KBM-7 (cell line): ENCODE measurements at places on chromosomes 4 and X.

GRCh38 chr4:177128306-177128705, 181.4 kb upstream of the NEIL3 start:
- DNase-seq, result no peak

DNA sequence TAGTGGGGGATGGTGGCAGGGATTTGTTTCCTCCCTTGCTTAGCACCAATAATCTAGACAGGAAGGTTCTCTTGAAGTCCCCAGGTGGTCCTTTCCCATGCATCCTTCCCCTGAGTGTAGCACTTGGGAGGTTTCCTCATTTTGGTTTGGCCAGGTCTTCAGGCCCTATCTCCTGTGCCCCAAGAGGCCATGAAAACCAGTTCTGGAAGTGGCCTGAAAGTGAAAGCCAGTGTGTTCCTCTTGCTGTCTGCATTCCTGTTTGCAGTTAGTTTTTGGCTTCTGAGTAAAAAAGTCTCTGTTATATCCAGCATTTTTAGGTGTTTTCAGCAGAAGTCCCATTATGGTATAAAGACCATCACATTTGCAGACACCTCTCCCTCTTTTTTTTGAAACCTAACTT, 59.5 kb downstream of the MTM1 start:
- DNase-seq, result no peak

- DNase-seq, result no peak
Observed at GRCh38 chr4:70816894-70817293, 22.8 kb downstream of the GRSF1 start.

DNA sequence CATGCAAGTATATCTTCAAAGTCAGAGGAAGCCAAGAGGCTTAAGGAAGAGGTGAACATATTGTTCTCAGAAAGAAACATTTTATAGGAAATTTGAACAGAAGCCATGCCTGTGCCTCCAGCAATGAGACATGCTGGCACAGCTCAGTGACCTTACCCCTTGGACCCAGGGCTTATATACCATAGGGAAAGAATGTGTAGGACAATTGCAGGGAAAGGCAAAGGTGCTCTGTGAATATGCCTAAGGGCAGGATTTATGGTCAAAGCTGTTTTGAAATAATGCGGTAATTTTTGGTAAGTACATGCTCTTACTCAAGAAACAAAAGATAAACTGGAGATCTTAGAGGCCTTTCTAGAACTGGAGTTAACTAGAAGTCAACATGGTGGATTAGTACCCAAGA, 568.8 kb downstream of the GRID2 start:
- no peak for DNase-seq

- no peak for DNase-seq
Observed at GRCh38 chr4:38982361-38983095, 49.7 kb downstream of the TMEM156 start.

DNA sequence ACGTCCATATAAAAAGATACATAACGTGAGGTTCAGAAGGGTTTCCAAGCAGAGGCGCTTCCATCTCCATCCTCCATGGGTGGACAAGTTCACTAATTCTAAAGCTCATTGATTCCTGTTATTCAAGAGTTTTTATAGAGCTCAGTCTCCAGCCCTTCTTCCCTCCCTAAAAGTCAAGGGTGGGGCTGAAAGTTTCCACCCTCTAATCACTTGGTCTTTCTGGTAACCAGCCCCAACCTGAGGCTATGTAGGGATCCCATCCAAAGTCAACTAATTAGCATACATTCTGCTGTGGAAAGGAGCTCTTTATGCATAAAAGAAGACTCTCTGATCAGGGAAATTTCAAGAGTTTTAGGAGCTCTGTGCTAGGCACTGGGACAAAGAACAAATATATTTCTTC, 46.9 kb upstream of the VEGFC start:
- DNase-seq, result no peak

DNA sequence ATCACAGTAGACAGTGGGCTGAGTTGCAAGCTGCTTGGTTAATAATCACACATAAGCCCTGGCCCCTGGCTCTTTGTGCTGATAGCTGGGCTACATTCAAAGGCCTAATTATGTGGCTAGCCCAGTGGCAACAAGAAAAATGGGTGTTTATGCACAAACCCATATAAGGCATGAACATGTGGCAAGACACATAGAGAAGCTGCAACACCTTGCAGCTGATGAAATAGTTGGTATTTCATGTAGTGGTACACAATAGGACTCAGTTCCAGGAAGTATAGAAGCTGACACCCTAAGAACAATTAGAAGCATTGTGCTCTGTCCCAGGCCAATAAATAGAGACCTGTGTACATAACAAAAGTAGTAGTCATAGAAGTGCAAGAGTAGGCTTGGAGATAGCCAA, 14.6 kb upstream of the ZNF630 start:
- DNase-seq, result no peak

DNA sequence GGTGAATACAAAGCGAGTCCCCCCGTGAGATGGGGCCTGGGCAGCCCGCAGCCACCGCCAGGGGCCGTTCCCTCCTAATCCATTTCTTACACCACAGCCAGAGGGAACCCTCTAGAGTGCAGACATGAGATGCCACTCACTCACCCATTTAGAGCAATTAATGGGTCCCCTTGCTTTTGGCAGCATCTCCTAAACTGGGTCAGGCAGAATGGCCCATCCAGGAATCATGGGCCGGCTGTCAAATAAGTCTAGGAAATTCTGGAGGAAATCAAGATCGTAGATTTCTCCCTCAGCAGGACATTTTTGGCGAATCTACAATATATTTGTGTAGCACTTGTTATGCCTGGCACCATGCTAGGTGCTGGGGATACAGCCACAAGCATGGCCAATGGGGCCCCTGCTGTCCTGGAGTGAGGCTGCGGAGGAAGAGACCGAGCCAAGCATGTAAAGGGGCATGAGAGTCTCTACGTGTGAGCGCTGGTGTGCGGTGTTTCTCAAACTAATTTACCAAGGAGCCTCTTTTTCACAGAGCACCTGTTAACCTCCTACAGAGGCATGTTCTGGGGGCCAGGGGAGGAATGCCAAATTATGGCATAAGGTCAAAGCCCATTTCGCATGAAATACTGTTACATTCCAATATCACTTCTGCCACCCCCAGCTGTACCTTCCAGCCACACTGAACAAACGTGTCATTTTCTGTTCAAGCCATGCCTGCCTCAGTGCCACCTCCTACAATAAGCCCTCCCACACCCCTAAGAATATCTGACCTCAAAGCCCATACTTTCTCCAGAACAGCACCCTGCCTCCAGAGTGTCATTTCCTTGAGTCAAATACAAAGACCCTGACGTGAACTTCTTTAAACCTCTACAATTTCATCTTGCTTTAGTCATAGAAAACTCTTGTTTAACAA, 28.1 kb upstream of the JAKMIP1 start:
- DNase-seq, result no peak

GRCh38 chrX:150544835-150545770, 23.3 kb upstream of the MTM1 start:
- no peak for DNase-seq

DNA sequence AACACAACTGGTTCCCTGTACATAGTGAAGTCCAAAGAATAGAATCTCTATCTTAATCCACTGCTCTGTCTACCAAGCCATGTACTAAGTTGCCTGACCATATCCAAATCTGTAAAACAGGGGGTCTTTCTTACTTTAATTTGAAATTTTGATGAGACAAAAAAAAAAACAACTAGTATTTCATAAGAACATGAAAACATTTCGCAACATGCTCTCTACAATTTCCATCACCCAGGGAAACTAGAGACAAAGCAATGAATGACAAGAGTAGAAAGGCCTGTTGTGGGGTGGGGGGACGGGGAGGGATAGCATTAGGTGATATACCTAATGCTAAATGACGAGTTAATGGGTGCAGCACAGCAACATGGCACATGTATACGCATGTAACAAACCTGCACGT, 279.9 kb downstream of the PPP3CA start:
- no peak for DNase-seq

DNA sequence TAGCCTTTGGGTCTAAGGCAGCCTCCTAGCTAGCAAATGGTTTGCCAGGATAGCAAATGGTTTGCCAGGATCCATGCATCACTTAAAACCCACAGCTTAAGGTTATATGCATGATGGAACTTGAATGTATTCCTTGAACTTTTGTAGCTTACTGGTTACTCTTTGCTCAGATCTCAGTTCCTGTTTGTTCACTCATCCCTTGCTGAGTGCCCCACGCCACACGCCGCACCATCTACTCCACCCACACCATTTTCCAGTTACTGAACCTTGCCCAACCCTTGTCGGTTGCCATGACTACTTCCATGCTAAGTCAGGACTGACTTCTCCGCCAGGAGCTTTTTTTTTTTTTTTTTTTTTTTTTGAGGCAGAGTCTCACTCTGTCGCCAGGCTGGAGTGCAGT, 29.5 kb upstream of the XIAP start:
- peak; percentile 89 for DNase-seq

DNA sequence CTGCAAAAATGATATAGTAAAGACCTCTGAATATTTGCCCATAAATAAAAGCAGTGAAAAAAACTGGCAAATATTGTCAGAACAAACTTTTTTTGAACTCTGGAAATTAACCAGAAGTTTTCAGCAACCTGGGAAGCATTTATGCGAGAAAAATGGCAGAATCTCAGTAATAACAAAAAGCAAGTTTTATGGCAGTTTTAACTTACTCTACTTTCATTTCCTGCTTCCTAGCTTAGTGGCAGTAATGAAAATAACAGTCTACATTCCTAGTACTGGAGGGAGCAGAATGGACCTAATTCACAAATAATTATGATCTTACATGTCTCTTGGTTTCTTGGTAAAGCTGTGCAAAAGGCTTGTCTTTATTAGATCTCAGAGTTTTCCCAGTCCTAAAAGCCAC, 460.1 kb downstream of the NAF1 start:
- no peak for DNase-seq

GRCh38 chrX:40617566-40617965, 5.7 kb upstream of the MPC1L start:
- DNase-seq, result no peak

DNA sequence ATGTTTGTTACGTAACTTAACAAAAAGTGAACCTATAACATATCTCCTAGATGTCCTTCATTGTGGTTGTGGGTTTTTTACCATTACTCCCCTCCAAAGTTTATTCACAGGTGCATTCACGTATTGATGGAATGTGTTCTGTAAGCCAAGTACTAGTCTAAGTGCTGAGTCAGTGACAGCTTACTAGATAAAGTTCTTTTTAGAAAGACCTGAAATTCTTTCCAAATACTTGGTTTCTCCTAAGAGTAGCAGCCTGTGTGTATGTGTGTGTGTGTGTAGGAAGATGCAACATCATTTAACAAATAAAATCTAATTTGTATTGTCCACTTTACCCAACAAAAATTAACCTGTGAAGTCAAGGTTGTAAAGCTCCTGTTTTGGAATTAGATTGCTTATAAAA, 22.1 kb downstream of the NAP1L5 start:
- no peak for DNase-seq

GRCh38 chr4:41241919-41242318, 14.8 kb upstream of the UCHL1 start:
- DNase-seq, result no peak

DNA sequence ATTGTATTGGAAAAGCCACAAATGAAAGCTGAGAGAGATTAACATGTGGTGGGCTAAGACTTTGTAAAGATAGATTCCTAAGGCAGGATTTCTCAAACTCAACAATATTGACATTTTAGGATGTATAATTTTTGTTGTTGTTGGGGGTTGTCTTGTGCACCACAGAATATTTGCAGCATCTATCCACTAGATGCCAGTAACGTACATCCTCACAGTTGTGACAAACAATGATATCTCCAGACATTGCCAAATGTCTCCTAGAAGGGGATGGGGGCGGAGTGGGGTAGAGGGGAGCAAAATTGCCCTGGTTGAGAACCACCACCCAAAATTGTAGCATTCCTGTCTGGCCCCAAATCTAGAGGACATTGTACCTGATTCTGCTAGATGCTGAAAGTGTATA, 14.7 kb upstream of the CBR4 start:
- DNase-seq, result peak; percentile 52

- DNase-seq, result no peak
Observed at GRCh38 chrX:71994601-71995000, 84.0 kb downstream of the NHSL2 start.

DNA sequence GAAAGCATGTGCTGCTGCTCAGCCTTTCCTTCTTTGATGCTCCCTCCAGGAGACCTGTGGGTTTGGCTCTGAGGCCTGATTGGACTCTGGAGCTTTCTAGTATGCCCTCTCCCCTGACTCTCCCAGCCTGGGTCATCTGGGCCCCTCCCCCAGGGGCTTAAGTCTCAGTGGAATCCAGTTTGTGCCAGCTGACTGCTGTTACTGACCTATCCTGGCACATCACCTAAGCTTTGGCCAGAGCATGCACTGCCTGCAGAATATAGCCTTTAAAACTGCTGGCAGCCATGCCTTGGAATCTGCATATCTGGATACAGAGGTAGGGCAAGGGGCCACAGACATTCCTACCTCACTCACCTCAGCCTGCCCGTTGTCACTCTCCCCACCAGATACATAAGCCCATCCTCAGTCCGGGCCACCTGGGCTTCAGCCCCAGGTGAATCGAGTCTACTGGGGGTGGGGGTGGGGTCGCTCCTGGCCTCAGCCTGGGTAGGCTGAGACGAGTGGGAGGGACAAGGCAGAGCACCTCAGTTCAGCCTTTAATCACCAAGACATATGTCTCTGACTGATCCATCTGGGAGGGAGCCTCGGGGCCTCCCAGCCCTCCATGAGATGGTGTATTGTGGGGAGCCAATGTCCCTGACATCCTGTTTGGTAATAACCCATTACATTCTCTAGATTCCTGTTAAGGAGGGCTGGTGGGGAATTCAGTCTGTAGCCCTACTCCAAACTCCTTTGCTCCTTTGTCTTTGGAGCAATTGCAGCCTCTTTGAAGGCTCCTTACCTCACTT, 61.2 kb downstream of the STARD8 start:
- no peak for DNase-seq
